ENCODE measurements at places on chromosomes 5 and 9. TPM values are rescaled to one million over a fixed set of nuclear protein-coding genes. Genes with fewer than 3 reads are reported as not detected.

DNA sequence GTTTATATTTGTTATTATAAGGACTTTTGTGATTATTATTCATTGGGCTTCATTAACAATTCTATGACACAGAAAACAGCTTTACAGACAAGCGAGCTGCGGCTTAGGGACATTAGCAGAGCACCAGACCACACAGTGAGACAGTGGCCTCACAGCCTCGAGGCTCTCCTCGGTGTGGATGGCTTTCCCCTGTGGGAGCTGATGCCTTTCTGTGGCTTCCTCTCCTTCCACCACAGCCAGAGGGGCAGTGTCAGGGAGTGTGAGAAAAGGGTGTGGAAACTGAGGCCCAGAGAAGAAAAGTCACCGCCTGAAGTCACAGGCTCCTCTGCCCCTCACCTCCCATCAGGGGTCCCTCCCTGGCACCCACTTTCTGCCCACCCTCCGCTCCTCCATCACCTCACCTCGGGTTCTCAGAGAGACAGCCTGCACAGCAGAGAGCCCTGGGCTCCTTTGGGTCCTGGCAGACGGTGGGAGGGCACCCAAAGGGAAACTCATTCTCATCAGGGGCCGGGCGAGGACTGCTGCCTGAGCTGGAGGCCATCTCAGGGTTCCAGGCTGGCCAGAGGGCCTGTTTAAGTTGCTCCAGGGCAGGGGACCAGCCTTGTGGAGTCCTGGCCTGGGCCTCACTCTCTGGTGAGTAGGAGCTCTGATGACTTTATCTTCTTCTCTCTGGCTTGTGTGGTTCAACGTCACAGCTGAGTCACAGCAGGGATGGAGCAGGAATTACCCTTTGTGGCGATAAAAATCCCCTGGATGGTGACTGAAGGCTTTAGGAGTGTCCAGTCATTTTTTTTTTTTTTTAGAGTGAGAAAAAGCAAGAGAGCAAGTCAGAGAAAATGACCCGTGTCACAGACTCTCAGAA is 830 bp downstream of the TRAF1 start:
- no peak for DNase-seq

DNA sequence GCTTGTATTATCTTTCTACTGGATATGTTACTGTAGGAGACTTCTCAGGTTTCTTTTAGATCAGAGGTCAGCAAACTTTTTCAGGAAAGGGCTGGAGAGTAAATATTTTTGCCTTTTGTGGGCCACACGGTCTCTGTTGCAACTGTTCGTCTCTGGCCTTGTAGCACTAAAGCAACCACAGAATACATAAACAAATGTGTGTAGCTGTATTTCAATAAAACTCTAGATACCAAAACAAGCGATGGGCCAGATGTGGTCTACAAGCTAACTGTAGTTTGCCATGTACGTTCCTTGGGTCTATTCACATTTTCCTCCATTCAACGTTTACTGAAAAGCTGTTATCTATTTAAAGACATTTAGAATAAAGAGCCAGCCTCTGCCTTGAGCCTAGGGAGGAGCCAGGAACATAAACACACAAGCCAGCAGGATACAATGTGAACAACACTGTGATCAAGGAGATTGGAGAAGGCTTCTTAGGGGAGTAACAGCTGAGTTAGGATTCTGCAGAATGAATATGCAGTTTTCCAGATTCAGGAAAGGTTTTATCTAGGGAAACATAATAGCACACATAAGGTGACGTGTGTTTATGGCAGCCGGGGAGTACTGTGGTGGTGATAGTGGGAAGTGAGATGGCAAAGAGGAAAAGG is 33.0 kb upstream of the HOMER1 start:
- DNase-seq = no peak

GRCh38 chr5:178281331-178281730 is 48.7 kb upstream of the PHYKPL start:
- no peak for DNase-seq

DNA sequence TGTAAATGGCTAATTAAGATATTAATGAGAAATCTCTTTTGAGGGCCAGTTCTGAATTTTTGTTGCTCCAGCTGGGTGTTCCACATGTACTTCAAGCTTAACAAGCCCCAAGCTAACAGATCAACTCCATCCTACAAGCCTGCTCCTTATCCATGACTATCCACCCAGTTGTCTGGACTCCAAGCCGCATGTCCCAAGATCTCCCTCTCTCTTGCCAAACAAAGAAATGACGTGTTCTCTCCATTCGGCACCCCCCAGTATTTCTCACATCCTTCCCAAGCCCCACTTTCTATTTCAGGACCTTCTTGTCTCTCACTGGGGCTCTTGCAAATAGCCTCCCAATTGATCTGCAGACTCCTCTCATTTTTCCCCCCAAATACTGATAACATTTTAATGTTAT is 15.8 kb upstream of the PTPN3 start:
- no peak for DNase-seq

- no peak for DNase-seq
Observed at GRCh38 chr5:90982576-90982975, 400.5 kb downstream of the ARRDC3 start.

DNA sequence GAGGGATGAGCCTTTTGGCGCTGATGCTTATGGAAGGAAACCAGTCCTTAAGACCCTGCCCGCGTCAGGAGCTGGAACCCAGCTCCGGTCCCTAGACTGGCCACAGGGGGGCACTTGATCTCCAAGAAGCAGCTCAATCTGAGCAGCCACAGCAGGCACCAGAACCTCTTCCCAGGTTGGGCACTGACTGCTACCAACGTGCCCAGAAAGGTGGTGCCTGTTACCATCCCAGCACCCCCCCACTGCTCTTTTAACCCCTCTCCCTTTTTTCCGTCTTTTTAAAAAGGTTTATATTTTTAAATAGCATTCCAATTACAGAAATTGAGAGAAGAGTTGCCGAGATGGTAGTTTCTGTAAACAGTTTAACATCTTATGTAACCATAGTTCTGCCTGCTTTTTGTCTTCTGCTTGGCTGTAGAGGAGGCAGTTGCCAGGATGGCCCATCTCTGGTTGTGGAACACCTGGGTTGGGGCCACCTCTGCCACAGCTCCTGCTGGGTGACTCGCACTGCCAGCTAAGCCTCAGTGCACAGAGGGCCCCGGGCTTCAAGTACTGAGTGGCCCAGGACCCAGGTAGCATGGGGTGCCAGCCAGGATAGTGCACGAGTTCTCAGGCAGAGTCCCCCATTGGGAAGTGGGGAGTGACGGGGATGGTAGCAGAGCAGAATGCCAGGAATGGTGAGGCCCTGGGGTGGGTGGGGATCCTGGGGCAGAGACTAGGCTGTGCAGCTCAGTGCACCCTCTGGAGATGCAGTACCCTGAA is 62.8 kb downstream of the PFDN1 start:
- peak; percentile 79 for DNase-seq

- no peak for DNase-seq
Observed at GRCh38 chr9:114303571-114303970, 19.3 kb upstream of the ORM1 start.

GRCh38 chr9:113673726-113674125 is 202.4 kb upstream of the ZNF618 start:
- no peak for DNase-seq

DNA sequence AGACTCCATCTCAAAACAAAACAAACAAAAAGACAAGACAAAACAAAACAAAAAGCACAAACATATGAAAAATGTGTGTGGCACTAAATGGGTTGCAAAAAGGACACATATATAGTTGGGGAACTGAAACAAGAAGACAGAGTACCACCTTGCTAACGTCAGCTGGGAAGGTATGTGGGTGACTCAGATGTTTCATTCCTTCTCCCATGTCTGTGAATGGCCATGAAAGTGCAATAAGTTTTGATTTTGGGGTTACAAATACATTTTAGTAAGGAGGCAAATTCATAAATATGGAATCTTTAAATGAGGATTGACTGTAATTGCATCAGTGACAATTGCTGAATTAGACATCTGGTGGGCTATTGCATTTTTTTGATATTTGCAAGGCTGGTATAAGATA is 81.6 kb upstream of the KLF4 start:
- DNase-seq = no peak

GRCh38 chr9:96222132-96222531 is 79.8 kb downstream of the HSD17B3 start:
- DNase-seq = no peak

- DNase-seq = no peak
Observed at GRCh38 chr5:72508241-72509170, 1.3 kb upstream of the ZNF366 start.

DNA sequence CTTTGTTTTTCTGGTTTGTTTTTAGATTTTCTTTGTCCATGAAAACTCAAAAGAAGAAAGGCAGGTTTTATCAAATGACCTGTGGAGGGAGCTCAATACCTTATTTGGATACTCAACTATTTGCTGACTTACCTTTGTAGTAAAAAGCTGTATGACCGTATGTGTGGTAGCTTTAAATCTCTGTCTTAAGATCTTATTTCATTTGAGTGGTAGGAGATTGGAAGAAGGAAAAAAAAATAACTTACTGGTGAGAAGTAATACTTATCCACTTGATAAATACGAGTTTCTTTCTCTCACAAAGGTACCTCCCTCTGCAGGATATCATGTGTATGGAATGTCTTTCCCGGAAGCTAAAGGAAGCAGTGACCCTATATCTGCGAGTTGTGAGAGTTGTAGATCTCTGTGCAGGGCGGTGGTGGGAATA is 15.0 kb downstream of the FBXO38 start:
- no peak for DNase-seq

DNA sequence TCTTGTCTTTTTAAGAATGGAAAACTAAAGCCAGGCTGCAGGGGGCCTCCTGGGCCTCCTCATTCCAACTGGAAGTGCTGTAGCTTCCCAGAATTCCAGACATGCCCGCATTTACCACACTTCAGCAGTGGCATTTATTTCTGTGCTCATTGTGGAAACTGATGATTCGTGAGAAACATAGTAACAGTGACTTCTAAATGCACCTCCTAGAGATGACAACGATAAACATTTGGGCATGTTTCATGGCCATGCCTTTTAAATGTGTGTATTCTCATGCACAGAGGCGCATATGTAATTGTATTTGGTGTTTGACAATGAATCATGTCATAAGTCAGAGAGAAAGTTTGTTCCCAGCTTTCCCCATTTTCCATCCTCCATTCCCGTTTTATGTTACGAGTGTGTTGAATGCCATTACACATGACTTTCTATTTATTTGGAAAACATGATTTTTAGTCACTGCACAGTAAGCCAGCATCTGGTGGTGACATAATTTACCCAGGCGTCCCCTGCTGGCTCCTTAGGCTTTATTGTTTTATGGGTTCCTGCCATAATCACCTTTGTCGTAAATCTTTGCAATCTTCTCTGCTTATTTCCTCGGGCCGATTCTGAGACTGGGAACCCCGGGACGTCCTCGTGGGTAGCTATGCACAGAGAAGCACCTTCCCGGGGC is 68.8 kb upstream of the FCN2 start:
- DNase-seq = no peak

DNA sequence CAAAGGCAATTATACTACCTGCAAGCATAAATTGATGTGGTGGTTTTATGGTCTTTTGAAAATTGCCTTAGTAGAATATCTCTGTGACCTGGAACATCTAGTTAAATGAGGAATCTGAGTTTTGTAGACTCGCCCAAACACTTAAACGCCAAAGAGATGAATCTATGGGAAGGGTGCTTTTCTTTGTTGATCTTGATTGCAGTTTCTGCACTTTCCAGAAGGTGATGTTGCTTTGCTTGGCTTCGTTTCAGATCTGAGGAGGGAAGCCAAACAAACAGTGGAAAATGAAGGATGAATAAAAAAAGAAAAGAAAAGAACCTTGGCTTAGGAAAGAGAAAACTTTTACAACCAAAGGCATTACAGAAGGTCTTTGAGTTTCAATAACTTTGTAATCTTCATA is 1021.2 kb downstream of the NR2F1-AS1 start:
- DNase-seq = no peak

DNA sequence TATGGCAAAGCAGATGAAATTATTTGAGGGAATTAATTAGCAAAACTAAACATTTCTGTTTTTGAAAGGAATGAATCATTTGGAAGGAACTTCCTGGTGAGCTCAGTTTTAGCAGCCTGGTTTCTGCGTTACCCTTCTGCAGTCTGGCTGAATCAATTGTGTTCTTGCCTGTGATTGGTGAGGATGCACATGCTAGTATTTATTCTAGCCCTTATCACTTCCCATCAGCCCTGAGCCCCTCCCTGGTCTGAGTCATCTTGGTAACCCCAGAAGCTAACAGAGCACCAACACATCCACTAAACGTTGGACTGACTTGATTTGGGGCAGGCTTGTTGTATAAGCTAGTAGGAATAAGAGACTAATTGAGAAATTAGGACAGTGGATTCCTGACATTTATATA is 6.6 kb downstream of the TJP2 start:
- DNase-seq = no peak

DNA sequence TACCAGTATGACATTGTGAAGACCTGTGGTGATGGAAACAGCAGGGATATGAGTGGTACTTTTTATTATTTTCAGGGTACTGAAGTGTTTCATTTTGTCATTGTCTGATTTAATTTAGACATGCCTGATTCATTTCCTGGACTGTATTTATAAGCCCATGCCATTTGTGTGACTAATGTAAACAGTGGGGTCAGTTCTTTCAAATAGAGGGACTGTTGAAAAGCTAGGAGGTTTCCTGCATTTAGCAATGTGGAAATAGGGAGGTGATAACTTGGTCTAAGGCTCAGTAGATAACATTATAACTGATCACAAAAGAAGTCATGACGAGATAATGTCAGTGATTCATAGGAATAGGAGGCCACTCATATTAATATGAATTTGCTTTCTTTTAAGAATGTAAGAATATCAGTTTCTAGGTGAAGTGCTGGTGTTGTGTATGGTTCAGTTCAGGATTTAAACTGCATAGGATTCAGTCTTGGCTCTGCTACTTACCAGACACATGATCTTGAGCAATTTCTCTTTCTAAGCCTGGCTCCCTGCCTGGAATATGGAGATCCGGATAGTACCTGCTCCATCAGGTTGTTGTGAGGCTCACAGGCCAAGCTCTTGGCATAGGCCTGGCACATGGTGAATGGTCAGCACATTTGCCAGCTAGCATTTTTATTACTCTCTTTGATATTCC is 7.5 kb downstream of the RASGRF2 start:
- DNase-seq = no peak

GRCh38 chr5:33470544-33470943 is 29.8 kb downstream of the TARS1 start:
- peak; percentile 80 for DNase-seq

- no peak for DNase-seq
Observed at GRCh38 chr5:179272326-179273072, 72.8 kb downstream of the ADAMTS2 start.

SPINK5 gene
- polyA plus RNA-seq = 3.5 TPM

SPATA31E1 gene
- polyA plus RNA-seq = not detected

PCDHA3 gene
- polyA plus RNA-seq = 1.8 TPM

PCDHB6 gene
- 0.37 TPM for polyA plus RNA-seq
